ENCODE measurements at places on chromosomes 4 and X.

GRCh38 chrX:118272242-118272641 is 73.7 kb upstream of the WDR44 start:
- DNase-seq = no peak

DNA sequence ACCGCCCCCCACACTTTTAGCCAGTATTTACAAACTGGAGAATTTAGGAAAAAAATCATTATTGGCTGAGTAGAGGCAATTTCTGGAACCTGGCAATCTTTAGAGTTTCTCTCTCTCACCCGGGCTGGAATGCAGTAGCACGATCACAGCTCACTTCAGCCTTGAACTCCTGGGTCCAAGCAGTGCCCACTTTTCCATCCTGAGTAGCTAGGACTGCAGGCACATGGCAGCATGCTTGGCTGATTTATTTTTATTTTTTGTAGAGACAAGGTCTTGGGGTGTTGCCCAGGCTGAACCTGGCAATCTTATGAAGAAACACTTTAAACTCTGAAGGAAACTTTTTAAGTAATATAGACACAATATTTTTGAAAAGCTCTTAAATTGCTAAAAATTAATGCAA is 120.1 kb downstream of the AFF1 start:
- no peak for DNase-seq

GRCh38 chr4:13733817-13734216 is 106.3 kb upstream of the BOD1L1 start:
- no peak for DNase-seq

DNA sequence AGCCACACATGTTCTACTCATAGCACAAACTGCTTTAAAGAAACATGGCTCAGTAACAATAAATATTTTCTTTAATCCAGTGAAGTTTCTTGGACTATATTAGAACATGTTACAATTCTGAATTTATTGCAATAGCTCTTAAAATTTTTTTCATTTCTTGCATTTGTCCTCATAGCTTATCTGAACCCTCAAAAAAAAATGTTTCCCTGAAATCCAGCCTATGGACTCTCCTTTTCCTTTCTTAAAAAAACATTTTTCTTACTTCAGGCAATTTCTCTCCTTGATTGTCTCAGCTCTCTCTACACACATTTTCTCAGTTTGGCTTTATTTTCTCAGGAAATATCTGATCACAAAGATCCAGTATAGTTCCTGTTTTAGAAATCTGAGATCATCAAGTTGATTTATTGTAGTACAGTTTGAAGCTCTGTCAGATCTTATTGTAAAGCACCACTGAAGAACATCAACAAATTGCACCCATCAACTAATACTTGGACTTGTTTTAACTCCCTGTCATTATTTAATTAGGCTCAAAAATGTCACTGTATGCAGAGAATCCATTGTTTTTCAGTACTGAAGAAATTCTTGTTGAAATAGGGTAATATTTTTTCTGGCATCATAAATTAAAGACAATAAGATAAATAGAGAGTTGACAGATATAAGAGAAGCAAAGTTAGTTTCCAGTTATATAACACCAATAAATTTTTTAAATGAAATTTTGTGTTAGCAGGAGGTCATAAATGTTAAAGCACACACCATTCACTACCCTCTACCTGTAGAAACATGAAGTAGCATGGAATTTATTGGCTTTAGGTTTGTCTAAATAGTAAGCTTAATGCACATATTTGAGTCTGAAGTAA is 317.7 kb downstream of the ARHGAP24 start:
- DNase-seq = no peak

- no peak for DNase-seq
Observed at GRCh38 chrX:121504153-121504552, 456.7 kb downstream of the GLUD2 start.

- no peak for DNase-seq
Observed at GRCh38 chr4:184734758-184735157, 862 bp upstream of the CENPU start.

DNA sequence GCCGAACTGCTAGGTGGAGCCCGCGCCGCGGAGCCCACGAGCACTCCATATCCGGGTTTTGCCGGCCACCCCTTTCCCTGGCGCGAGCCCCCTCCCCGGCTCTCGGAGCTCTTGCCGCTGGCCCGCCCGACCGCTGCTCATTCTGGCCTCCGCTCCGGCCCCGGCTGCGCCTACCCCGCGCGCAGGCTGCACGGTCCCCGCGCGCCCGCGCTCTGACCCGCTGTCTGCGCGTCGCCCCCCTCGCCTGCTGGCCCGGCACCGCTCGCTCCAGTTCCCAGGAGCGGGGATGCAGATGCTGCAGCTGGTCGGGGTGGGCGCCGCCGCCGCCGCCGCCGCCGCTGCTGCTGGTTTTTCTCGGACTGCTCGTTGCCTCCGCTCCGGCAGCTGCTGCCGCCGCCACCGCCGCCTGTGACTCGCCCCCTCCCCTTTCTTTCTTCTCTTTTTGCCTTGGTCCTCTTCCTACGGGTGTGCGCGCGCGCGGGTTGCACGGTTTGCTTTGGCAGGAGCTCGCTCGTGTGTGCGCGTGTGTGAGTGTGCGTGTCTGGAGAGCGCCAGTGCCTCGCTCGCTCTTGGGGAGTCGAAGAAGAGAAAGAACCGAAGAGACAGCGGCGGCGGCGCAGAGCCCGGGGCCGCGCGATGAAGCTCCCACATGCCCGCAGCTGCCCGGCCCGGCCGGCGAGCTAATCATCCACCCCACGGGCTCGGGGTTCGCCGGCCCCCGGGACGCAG is at the start of gene ADGRL3:
ADGRL3 (plus strand) TSS at position 140 of the 729 bp plus-strand sequence.
- DNase-seq = peak; percentile 75

DNA sequence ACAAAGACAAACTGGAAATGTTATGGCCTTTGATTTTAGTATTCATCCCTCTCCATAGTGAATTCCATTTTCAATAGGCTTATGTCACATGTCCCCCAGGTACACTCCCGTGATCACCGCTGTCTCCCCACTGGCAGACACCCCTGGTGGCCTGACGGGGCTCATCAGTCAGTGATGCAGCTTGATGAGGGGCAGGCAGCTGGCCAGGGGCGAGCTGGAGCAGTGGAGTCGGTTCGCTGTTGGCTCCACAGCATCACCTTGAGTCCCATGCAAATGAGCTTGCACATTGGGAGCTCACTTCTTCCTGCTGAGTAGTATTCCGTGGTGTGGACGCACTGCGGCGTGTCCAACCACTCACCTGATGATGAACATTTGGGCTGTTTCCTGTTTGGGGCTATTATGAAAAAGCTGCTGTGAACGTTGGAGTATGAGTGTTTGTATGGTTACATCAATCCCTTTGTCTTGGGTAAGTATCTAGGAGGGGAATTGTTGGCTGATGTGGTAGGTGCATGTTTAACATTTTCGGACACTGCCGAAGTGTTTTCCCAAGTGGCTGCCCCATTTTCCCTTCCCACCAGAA is 5.2 kb downstream of the TREX2 start:
- DNase-seq = no peak

DNA sequence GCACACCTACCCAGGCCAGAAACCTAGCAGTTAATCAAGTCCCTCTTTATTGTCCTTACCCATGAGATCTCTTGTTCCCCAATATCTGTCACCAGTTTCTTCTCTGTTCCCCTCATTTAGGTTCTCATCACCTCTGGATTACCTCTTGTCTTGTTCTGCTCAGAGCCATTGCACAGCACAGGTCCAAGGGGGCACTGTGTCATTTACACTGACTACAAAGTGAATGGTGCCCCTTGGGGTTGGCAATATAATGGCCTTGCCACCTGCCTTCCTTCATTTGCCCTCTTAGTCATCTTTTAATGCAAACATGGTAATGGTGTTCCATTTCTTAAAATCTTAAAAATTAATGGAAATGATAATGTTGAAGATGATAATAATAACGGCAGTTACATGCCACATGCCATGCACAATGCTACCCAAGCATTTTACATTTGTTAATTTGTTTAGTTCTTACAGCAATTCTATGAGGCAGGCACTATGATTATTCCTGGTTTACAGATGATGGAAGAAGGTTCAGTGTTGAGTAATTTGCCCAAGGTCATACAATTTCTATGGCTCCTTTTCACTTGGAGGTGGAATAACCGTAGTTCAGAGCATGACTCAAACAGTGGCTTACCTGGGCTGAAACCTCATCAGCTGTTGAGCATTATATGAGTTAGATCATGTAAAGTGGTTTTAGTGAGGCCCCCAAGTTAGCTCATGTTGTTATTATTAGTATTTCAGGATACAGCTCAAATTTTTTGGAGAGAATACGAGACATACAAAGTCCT is 117.9 kb downstream of the RASL11B start:
- no peak for DNase-seq

- no peak for DNase-seq
Observed at GRCh38 chrX:134797390-134797700, 139.1 kb upstream of the PLAC1 start.

- no peak for DNase-seq
Observed at GRCh38 chr4:64360664-64361398, 48.4 kb downstream of the TECRL start.

- DNase-seq = no peak
Observed at GRCh38 chrX:22689290-22689689, 310.5 kb upstream of the DDX53 start.

- no peak for DNase-seq
Observed at GRCh38 chr4:170671171-170671570, 581.4 kb upstream of the AADAT start.

DNA sequence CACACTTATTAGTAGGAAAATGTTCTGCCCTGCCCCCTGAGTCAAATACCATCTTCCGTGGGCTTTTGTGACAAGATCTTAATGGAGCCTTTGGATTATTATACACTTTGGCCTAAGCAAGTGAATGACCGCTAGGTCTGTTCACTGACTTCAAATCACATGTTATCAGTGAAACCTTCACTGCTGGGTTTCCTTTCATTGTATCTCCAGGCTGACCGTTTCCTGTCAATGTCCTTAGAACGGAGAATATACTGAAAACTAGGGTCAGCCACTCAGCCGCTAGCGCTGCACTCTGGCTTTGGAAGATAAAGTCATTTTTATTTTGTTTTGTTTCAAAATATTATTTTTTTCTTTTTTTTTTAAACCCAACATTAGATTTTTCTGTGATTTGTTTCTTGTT is 107.0 kb upstream of the TLL1 start:
- peak; percentile 34 for DNase-seq

DNA sequence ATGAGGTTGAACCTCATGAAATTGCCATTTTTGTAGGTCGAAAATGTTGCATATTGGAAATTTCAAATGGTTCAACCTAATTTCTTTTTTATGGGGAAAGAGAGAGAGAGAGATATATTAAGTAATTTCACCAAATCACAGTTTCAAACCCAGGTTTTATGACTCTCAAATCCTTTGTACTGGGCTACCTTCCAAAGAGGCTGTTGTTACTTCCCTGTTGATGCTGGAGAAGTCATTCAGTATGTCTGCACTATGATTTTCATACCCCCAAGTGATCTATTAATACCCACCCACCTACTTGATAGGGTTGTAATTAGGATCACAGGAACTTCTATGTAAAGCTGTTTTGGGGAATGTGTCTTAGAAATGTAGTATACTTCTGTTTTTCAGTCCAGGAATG is 109.9 kb downstream of the ZNF330 start:
- no peak for DNase-seq

GRCh38 chr4:8731364-8731763 is 138.8 kb downstream of the CPZ start:
- DNase-seq = no peak

DNA sequence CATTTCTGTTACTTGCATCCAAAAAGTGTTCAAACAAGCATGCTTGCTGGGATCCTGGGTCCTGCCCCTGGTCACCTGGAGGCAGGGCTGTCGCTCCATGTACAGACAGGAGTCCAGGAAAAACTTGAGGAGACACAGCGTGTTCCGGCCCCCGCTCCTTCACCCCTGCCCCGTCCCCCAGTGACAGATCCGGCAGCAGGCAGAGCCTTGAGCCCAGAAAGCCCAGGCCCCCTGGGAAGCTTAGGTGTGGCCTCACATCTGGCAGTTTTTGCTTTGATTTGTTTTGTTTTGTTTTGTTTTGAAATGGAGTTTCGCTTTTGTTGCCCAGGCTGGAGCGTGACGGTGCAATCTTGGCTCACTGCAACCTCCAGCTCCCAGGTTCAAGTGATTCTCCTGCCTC is 67.0 kb downstream of the TRMT44 start:
- no peak for DNase-seq

DNA sequence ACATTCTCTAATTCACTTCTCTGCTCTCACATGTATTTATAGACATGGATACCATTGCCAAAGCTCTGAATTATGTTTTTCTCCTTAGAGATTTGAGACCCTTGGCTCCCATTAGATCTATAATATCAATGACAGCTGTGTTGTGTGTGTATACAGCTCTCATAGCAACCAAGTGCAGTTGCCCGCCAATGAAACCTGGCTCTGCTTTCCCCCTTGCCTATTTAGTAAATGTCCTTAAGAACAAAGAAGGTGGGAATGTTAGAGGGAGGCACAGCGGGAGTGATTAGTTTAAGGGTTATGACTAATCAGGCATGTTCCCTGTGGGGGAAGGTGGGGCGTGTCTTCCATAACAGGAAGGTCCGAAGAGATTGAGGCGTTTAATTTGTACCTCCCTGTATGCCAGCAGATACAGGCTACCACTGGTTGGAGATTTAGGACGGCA is 100.5 kb upstream of the TBC1D9 start:
- no peak for DNase-seq

DNA sequence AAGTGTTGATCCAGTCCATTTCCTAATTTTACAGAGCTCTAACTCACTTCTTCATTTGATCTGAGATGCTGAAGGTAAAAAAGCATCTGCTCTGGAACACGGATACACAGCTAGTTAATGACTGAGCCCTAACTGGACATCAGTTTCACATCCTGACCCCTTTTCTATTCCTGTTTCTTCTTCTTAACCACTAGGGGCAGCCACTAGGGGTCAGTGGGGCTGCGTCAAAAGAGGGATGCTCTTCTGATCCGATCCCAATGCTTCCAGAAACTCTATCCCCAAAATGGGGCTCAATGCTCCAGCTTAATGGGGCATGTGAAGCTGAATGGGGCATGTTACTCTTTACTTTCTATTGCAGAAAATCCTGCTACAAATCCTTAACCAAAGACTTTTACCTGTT is 33.4 kb upstream of the PHKA2 start:
- peak; percentile 13 for DNase-seq

- DNase-seq = no peak
Observed at GRCh38 chr4:151677193-151677592, 83.6 kb downstream of the GATB start.

DNA sequence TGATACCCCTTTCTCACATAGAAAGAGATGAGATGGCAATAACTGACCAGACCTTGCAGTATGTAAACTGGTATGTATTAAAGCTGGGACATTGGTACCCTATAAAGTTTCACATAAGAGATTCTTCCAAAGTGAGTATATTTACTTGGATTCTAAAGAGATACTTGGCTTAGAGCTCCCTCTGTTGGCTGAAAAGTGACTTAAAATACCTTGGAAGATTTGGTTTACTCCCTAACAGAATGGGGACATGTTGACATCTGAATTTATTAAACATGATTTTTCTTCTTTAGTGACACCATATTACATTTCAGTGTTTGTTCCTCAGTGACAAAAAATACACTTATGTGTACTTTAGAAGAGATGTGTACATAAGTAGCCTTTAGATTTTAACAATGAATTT is 47.9 kb upstream of the RGN start:
- DNase-seq = peak; percentile 18

GRCh38 chr4:78624048-78624447 is 72.5 kb downstream of the ANXA3 start:
- DNase-seq = no peak

- no peak for DNase-seq
Observed at GRCh38 chrX:78693012-78693411, 33.9 kb upstream of the RTL3 start.

All from endothelial cell (in vitro differentiated cells).